ENCODE measurements at places on chromosomes 7 and 10.

- DNase-seq, result no peak
These were observed 189.6 kb downstream of the TMEM178B start for GRCh38 chr7:141263508-141263907.

DNA sequence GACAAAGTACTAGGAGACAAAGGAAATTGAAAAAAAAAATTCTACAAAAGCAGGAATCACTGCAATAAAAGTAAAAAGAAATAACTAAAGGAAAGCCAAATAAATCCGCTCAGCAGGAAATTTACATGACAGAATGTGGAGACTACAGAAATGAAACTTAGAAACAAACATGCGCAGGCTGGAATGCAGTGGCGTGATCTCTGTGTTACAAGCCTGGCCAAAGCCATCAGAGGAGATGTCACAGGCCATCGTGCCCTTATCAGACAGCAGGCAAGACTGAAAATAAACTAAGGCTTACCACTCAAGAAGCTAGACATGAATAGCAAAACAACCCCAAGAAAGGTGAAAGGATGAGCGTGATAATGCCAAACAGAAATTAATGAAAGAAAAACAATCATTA is 6.3 kb upstream of the CAMK2B start:
- DNase-seq, result no peak

DNA sequence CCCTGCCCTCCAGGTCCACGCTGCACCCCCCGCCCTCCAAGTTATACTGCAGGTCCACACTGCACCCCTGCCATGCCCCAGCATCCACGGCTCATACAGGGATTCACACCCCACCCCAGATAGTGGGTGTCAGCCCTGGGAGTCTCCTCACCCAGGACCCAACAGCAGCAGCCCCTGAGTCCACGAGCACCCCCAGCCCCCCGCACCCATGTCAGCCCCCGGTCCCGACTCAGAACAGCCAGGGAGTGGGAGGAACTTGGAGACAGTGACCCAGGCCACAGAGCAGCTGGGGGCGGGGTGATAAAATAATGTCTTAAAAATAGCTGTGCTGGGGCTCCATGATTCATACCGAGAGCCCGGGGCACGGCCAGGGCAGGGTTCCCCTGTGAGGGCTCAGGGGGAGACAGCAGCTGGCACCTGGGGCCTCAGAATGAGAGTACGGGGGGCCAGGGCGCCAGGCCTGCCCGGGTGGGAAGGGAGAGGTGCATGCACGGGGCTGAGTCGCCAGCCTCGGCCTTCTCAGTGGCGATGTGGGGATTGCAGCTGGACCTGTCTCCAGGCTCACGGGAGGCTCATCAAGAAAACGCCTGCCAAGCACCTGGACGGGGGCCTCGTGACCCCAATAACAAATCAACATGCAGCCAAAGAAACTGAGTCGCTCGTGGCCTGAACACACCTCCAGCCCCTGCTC is 29.8 kb downstream of the ADAP1 start:
- DNase-seq, result peak; percentile 74

- no peak for DNase-seq
These were observed 14.0 kb downstream of the MYOZ1 start for GRCh38 chr10:73627300-73627699.

DNA sequence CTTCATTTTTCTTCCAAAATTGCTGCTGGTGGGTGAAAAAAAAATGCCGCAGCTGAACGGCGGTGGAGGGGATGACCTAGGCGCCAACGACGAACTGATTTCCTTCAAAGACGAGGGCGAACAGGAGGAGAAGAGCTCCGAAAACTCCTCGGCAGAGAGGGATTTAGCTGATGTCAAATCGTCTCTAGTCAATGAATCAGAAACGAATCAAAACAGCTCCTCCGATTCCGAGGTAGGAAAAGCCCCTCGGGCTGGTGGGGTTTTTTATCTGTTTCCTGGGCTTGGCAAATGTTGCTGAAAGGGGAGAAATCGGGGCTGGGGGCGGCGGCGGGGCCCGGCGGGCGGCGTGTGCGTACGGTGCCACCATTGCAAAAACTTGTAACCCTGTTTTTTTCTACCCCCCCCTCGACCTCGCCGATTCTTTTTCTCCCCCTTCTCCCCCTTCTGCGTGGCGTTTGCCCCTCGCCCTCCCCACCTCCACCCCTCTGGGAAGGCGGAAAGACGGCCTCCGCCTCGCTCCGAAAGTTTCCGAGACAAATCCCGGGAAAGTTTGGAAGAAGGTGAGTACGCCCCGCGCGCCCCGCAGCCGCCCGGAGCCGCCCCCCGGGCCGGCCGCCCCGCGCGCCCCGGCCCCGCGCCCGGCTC is 789 bp downstream of the TCF7L2 start:
- DNase-seq, result no peak

GRCh38 chr7:155996718-155997280 is 184.5 kb upstream of the SHH start:
- no peak for DNase-seq

GRCh38 chr10:77355844-77356243 is 281.8 kb downstream of the KCNMA1 start:
- DNase-seq, result no peak

DNA sequence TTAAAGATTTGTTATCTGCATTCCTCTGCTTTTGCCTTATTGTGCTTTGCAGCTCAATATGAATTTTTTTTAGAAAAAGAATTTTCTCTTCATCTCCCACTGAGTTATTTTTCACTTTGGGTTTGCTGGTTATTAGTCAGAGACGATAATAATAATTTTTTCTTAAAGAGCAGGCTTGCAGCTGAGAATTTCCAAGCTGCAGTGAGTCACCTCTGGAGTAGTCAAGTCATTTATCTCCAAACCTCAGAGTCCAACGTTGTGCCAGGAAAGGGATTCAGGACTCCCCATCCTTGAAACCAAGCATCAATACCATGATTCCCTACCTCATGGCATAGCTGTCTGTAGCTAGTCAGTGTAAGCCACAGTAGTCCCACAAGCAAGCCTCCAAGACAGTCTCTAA is 15.2 kb upstream of the EGR2 start:
- no peak for DNase-seq

- DNase-seq, result no peak
These were observed 548.0 kb downstream of the TCERG1L start for GRCh38 chr10:130763491-130763890.

DNA sequence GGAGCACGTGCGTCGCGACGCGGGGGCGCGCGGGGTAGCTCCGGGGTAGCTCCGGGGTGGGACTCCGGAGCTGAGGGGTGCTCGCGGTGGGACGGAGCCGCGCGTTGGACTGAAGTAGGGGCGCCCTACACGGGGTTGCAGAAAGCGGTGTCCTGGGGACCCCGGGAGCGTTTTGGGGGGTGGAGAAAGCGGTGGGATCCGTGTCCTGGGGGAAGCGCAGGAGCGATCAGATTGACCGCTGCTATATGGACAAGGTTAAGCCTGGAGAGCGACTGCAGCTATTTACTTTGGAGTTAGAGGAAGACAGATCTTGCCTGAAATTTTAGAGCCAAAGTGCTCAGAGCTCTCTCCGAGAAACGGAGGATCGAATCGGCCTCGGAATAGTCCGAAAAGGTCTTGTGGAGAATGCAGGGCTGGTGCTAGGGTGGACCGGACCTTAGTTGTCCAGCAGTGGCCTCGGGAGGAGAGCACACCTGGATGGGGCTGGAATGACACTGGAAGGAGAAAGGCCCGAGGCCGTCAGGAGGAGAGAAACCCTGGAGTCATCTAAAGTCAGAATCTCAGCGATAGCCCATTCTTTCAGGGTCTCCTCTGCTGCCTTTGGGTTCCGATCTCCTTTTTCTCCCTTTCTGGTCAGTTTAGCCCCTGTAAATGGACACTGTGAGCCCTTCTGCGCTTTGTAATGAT is 564 bp downstream of the PDSS1 start:
- DNase-seq, result no peak

- DNase-seq, result no peak
These were observed 25.5 kb downstream of the LDB3 start for GRCh38 chr10:86693721-86694369.

DNA sequence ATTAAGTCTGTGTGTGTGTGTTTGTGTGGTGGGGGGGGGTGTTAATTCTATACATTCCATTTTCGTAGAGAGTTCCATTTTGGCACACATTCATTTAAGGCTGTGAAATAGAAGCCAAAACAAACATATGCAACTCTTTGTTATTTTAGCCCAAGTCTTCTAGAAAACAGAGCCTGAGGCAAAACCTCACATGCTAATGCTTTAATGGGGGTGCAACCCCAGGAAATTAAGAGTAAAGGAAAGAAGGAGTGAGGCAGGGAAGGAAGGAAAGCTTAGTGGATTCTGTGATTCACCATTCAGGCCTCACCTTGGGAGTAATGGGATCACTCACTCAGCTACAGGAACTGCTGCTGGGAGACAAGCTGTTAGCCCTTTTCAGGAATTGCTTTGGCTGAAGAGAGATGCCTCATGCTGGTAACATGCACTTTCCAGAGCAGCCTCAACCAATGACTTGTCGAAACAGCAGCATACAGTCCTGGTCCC is 73.0 kb upstream of the CTTNBP2 start:
- DNase-seq, result no peak

DNA sequence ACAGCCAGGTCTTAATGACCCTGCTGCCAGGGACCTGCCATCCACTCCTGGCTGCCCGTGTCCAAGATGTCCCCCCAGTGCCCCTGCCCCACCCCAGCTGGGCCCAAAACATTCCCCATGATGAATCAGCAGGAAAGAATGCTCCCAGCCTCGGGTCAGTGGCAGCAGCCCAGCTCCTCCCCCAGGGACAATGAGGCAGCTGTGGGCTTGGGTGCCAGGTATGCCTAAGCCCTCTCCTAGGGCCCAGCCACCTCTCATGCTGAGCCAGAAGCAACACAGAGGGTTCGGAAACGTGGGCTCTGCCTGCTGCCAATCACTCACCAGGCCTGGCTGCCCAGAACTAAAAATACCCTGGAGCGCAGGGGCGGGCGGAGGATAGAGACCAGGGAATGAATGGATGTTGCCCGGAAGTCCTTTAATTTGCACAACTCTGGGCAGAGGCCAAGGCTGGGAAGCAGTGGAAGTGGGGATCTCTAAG is 1.5 kb upstream of the LOXL4 start:
- DNase-seq, result no peak

DNA sequence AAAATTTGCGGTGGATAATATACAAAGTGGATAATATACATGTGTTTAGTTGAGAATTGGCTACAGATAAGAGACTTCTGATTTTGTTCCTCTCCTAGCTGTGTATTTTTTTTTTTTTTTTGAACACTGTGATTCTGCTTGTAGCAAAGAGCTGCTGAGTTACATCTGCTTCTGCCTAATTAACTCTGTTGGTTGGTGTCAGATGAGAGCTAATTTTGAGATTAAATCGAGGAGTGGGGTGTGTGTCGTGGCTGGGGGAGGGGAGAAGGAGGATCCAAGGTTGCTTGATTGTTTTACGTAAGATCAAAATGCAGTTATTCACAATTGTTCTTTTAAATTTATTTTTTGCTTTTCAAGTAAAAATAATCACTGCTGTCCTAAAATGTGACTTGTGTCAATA is 11.3 kb downstream of the KAT6B start:
- no peak for DNase-seq

- DNase-seq, result peak; percentile 50
These were observed 75.7 kb upstream of the EFCAB10 start for GRCh38 chr7:105656922-105657521.

- DNase-seq, result no peak
These were observed 2.1 kb downstream of the EPHB4 start for GRCh38 chr7:100825215-100825671.

GRCh38 chr7:37363536-37364491 is 84.8 kb downstream of the ELMO1 start:
- DNase-seq, result no peak

All from GM12892 (cell line).